ENCODE measurements at places on chromosomes 1 and 21.

DNA sequence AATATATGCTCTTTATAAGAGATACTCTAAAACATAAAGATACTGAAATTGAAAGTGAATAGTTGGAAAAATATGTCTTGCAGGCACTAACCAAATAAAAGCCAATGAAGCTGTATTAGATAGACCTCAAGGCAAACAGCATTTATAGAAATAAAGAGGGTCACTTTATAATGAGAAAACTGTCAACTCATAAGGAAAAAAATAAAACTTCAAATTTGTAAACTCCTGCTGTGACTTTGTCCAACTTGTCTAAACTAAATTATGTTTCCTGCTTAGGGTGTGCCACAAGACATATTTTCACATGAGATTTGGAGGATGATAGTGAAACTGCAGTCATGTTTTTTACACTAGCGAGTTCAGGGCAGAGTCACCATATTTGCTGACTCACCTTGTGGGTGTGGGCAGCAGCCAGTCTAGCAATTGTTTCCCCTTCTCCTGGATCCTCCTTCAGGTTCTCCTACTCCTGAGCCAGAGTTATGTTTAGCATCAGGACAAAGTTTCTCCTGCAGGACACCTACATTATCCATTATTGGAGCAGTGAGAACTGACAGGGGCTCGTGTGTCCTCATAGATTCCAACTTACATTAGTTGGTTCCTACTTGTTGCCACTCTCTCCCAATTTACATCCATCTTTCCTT, 43.8 kb downstream of the CD53 start:
- no peak for DNase-seq

DNA sequence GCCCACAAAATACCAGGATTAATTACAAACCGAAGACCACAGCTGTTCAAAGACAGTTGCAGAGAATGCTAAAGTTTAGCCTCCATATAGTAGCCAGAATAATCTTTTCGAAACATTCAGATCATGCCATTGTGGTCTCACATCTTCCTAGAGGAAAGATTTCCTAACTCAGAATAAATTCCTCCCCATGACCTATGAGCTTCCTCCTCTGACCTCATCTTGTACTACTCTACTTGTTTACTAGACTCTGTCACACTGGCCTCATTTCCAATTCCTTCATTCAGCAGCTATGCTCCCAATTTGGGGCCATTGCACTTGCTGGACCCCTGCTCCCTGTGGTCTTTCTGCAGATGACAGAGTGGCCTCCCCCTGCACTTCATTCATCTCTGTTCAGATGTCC, 71.8 kb upstream of the LRRC53 start:
- no peak for DNase-seq

DNA sequence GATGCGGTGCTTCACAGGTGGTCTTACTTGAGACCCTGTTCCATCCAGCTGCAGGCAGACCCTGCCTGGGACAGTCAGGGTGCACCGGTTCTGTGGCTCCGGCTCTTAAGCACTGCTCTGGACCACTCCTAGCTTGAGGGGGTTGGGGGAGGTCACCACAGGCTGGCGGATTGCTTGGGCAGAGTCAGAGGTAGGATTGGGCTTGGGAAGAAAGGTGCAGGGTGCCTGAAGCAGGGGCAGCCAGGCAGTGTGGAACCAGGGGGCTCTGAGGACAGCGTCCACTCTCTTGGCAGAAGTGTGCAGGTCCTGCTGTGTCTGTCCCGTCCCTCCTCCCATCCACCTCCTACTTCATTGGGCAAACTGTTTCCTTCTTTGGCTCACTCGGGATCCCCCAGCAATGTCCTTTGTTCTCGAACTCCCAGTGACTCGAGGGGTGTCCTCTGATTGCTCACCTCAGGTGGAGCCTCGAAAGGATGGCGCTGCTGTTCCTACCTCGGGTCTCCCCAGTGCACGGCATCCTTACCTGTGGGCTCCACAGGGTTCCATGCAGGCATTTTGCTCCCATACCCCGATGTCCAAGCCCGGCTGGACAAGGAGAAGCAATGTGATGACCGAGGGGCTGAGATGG, 1.7 kb downstream of the PDXK start:
- DNase-seq, result no peak

DNA sequence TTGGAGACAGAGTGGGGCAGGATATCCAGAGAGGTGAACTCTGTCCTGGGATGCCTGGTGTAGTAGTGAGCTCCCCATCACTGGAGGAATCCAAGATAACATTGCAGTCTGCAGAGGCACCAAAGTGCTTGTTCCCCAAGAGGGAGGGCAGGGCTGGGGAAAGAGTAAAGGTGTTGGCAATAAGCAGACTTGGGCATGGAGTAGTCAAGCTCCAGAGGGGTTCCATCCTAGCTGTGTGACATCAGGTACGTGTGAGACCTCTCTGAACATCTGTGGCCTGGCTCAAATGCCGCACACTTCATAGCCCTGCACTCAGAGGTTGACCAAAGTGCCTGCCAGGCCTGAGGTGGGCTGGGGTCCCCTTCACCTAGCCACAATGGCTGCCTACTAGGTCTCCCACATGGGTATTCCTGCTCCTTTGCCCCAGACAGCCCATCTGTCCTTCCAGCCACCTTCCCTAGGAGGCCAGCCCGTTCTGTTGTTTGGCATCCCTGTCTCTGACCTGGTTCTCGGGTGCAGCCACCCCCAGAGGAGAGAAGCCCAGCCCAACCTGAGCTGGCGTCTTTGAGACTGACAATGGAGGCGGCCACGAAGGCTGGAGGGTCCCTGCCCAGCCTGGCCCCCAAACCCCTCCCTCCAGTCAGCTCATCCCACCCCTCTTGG, 2.8 kb upstream of the ARF1 start:
- no peak for DNase-seq

- no peak for DNase-seq
Observed at GRCh38 chr1:182303778-182304177, 87.8 kb downstream of the GLUL start.

- peak; percentile 62 for DNase-seq
Observed at GRCh38 chr1:170623171-170623570, 40.8 kb upstream of the PRRX1 start.

- no peak for DNase-seq
Observed at GRCh38 chr1:233459968-233460367, 132.4 kb downstream of the MAP3K21 start.

DNA sequence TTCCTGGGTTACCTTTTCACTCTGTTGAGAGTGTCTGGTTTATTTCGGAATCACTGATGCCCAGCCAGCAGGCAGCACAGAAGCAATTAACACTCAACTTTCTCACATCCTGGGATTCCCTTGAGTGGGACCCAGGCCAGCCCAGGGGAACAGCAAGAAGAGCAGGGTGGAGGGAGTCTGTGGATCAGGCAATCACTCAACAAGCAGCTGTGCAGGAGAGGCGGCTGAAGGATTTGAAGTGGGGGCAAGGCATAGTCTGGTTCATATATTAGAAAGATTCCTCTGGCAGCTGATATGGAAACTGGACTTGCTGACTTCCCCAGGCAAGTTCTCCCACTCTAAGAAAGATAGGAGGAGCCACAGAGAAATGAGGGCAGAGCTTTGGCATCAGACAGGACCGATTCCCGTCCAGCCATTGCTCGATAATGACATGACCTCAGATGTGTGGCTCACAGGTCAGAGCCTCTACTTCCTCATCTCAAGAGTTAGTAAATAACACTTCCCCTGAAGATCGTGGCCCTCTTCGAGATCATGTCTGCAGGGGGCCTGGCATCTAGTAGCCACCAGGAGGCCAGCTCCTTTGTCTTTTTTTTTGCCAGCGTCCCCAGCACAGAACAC, 12.4 kb downstream of the EPHA8 start:
- no peak for DNase-seq

DNA sequence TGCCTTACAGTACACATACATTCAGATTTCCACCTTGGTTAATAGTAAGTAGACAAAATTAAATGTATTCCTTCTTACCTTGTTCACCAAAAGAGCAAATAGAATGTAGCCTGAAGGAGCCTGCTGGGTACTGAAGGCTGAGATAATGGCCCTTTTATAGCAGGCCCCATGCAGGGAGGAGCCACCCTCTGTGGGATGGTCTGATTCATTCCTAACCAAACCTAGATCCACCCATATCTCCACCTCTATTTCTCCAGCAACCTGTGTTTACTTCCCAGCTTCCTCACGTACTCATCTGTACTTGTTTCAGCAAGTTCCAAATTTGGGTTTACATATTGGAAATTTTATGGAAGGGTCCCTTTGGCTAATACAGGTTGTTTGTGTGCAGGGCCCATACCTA, at the start of gene FLG:
TSS of gene FLG (minus strand) at position 129 of the 400 bp plus-strand sequence. CDS start 9,783 bp downstream, outside the sequence.
- DNase-seq, result no peak

GRCh38 chr21:17611414-17612022, 1.2 kb downstream of the BTG3 start:
- DNase-seq, result peak; percentile 42

- DNase-seq, result no peak
Observed at GRCh38 chr1:23341931-23342692, 2.0 kb downstream of the HNRNPR start.

GRCh38 chr1:25194572-25195020, 37.7 kb downstream of the SYF2 start:
- no peak for DNase-seq

DNA sequence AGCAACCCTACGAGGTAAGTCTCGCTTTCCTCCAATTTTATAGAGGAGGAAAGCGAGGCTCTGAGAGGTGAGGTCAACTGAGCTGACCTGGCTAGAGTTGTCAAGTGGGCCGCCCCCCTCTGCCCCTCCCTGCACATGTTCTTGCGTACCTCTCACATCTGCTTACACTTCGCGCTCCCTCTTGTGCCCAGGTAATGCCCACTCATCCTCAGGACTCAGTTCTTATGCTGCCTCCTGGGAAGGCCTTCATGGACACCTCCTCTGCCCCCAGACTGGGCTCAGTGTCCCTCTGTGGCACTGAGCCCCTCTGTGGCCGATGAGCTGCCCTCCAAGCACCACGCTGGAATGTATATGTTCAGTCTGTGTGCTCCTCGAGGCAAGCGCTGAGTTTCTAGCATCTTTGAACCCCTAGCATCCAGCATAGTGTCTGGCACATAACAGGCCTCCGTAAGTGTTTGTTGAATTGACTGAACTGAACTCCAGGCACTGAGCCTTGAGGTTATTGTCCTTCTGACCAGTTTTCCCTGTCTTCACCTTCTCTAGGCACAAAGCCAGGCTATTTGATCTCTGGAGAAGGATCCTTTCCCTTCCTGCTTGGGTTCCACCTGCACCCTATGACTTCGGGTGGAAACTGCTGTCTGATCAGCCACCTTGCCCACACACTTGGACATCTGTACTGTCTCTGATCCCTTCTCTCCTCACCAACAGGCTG, 13.5 kb downstream of the MOV10 start:
- DNase-seq, result no peak

- no peak for DNase-seq
Observed at GRCh38 chr1:22142315-22143064, 407 bp downstream of the WNT4 start.

GRCh38 chr1:14740016-14740415, 141.5 kb downstream of the KAZN start:
- DNase-seq, result no peak

- no peak for DNase-seq
Observed at GRCh38 chr1:89547563-89548116, 23.0 kb downstream of the LRRC8B start.

DNA sequence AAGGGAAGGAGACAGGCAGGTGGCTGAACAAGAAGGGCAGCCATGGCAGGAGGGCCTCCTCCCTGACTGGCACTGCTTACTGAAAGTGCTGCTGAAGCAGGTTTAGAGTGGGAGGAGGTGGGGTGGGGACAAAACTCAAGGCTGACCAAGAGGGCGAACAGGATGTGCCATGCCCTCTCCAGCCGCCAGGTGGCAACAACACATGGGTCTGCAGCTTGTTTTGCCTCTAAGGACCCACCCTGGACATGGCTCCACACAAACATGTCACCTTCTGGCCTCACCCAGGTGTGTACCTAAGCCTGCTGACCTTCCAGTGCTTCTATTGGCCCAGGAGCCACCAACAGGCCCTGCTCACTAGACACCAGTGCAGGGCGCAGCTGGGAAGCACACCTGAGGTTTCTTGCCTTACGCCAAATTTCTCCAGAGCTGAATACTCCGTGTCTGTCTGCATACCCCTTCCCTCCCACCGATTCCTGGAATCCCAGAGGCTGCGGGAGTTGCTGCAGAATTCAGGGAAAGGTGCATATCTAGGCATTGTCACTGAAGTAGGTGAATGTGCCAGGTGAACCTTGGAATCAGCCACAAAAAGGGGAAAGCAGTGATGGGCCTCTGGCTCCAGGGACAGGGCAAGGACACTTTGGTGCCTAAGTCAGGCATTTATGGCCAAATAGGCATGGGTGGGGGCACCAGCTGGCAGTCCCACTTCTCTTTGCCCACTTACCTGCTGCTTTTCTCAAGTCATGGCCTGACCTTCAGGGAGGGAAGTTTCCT, 5.3 kb downstream of the PSRC1 start:
- peak; percentile 39 for DNase-seq

- no peak for DNase-seq
Observed at GRCh38 chr1:55448261-55448660, 233.1 kb upstream of the USP24 start.

GRCh38 chr1:161006563-161006962, 14.4 kb downstream of the F11R start:
- DNase-seq, result no peak

GRCh38 chr21:19523061-19523460, 1119.5 kb upstream of the TMPRSS15 start:
- no peak for DNase-seq

DNA sequence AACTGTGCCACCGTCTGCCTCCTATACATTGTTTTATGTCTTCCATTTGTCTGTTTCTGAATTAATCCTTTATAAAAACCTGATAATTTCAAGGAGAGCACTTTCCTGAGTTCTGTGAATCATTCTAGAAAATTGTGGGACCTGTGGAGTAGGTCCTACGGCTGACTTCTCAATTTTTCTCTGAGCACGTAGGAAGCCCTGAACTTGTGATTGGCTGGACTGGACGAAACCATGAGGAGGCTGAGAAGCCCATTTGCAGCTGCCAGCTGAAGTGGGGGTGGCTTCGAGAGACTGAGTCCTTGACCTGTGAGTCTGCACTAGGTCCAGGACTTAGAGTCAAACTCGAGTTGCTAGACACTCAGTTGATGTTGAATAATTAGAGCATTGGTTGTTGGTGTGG, 277.1 kb upstream of the NCAM2 start:
- DNase-seq, result no peak

DNA sequence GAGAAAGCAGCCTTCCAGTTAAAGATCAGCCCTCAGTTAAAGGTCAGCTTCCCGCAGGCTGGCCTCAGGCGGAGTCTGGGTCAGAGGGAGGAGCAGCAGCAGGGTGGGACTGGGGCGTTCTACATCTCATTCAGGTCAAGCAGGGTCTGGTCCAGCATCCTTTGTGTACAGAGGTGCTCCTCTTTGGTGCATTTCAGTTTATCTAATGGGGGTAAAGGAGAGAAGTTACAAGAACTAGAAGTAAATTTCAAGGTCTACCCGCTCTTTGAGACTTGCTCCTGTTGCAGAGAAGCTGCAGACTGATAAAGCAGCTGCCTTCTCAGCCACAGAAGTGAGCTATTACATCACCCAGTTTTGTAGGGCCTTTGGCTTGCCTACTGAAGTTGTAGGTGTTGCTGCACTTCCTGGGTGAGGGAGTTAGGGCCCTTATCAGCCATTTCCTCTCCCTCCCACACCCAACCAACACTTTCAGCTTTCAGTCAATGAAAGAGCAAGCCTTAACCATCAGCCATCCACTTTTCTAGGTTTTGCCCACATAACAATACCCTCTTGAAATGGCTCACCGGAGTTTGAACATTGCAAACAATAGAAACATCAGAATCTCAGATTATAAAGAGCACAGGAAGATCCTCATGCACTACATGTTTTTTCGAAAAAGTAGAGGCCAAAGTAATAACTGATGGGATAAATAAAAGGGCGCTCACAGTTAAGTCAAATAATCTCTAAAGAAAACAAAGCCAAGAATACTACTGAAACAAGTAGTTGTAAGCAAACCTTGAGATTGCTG, 2.8 kb upstream of the NUP210L start:
- no peak for DNase-seq

GRCh38 chr1:78003070-78003746, 1.5 kb upstream of the DNAJB4 start:
- no peak for DNase-seq
